D721Med (cell line): ENCODE measurements at places on chromosomes 11 and 22.

DNA sequence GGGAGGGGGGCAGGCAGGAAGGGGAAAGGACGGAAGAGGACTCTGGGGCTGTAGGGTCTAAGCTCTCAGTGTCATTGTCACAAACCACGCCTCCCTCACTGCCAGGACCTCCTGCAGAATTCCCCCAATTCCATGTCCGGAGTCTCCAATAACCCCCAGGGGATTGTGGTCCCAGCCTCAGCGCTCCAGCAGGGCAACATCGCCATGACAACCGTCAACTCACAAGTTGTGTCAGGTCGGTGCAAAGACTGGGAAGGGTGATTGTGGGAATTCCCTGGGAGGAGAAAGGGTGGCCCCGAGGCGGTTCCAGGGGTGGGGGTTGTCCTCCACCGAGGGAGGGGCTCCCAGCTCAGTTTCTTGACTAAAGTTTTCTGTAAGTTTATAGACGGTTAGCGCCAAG, 86.0 kb downstream of the FEZ1 start:
- no peak for DNase-seq

DNA sequence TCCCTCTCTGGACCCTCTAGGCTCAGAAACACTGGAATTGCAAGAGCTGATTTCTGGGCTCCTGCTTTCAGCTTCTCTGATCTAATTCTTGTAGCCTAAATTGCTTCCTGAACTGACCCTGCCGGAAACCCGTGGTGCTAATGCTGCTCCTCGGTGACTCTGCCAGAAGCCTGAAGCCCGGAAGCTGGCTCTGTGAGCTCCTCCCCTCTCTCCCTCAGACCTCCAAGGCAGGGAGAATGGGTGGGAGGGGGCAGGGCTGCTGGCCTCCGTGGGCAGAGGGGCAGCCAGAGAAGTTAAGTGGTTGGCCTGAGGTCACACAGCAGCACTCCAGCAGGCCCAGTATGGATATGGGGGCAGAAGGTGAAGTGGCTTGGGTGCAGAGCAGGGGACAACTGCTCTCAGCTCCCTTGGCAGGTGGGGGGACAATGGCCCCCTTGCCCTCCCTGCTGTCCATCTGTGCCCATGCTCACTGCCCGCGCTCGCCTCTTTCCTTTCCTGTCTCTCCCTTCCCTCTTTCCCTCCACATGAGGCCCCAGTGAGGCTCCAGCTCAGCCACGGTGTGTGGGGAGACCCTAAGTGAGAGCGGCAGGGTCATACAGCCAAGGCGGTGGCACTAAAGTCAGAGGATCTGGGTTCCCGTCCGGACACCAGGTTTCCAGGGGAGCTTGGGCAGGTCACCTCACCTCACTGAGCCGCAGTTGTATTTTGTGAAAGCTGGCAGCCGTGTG, 16.2 kb downstream of the CAPN5 start:
- DNase-seq = no peak

GRCh38 chr11:72634472-72635095, 39.6 kb downstream of the PDE2A start:
- no peak for DNase-seq

DNA sequence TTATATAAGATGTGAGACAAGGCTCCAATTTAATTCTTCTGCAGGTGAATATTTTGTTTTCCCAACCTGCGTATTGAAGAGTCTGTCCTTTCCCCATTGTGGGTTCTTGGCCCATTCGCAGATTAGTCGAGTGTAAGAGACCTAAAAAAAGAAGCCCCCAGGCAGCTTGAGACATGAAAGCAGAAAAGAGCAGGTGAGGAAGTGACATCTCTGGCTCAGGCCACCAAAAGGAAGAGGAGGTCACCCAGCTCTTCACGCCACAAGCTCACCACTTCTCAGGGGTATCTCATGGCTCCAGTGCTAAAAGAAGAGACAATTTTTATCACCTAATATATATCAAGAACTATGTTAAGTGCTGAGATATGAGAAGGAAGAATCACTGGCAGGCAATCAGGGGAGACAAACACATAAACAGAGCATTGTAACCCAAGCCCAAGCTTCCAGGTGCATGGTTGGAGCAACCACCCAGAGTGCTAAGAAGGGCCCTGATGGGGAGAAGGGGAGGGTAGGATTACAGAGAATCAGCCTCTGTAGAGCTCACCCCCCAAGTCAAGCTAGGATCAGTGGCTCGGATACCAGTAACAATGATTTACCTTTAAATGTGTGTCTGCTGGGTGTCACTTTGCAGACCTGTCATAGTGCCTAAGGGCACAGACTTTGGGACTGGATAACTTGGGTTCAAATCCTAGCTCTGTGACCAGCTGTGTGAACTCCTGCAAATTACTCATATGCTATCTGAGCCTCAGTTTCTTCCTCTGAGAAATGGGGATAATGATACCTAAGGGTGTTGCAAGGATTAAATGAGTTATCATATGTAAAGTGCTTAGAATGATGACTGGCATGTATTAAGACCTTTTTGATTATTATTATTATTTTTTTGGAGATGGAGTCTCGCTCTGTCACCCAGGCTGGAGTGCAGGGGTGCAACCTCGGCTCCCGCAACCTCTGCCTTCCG, 39.2 kb downstream of the MCHR1 start:
- no peak for DNase-seq
